ENCODE measurements at places on chromosomes 2 and 18.
A peak's percentile ranks its signal among the peaks of the same experiment; 100 is the strongest.

DNA sequence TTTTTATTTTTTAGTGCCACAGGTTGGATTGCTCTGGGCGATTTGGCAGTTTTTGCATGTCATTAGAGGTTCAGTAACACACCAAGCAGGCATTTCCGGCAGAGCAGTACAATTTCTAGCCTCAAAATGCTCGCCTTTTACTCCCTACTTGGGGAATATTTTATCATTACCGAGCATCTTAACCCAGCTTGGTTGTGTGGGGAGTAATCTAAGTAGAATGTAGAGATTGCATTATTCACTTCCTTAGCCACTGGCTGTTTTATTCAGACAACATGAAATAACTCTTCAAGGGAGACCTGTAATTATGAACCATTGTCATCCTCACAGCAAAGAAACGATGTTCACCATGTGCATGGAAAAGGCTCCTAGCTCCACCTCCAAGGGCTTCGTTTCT, 13.1 kb downstream of the GRP start:
- no peak for DNase-seq

DNA sequence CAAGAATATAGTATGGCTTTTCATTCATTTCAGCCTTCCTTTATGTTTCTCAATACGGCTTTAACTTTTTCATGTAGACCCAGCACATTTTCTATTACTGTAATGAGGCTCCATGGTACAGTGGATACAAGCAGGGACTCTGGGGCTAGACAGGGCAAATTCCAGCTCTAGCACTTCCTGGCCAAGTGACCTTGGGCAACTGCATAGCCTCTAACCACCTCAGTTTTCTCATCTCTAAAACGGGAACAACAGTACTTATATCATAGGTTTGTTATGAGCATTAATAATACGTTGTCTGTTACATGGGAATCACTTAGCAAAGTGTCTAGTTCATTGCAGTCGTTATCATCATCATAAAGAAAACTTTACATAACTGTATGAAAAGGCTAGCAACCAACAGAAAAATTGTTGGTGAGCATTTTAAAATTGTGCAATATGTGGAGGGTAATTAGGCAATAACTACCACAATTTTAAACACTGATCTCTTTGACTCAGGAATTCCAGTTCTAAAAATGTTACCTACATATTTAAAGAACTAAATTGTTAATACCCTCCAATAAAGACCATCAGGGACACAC, 13.7 kb upstream of the RMDN2 start:
- DNase-seq: no peak

GRCh38 chr2:37877457-37878315, 47.4 kb upstream of the RMDN2 start:
- DNase-seq: no peak

- peak; percentile 78 for DNase-seq
Measured at GRCh38 chr18:22170421-22171257, 1.2 kb downstream of the GATA6 start.

DNA sequence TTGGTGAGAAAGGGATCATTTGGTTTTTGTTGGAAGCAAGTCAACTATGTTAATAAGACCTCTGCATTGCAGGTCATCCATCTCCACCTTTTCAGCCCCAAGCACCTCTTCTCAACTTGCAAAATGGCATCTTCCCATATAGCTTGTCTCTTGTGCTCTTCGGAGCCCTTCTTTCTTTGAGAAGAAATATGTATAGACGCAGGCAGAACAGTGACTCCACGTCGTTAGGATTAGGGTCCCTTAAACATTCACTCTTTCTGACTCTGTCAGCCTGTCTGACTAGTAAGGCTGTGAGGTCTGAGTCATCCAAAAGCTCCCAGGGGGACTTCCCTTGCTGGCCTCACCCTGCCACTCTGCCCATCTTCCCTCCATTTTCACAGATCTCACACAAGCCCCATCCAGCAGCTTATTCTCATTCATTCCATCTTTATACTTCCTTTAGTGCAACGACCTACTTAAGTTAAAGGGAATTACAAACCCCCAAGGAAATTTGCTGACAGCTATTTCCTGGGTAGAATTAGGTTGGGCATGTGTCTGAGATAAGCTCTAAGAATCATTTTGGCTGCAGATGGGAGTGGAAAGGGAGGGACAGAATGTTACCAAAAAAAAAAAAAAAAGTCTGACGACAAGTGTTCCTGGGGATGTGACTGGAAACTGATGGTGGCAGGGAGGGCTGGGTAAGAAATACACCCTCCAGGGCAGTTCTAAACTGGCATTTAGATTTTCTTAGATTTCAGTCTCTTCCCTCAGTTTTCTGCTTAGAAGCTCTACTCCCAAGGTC, 37.7 kb upstream of the MEX3C start:
- DNase-seq: peak; percentile 83

DNA sequence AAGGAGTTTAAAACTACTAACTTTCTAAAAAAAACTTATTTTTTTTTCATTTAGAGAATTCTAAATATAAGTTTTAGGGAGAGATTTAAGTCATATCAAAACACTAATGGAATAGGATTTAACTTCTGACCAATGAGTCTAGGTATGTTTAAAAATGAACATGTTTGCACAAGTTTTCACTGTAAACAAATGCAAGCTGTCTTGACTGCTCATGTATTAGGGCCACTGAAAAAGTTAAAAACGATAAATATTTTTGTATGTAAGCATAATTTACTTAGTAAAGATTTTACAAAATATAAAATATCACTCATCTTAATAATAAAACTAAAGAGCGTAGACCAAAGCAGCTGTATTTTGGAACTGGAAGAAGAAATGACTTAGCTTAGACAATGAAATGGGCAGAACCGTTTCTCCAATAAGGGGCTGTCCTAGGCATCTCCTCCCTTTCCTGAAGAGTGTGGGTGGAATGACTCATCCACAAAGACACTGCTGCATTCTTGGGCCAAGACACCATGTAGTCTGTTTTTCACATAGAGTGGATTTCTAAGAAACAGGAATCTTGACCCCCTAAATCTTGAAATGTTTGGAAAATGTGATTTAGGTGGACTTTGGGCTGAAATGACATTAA, 118.8 kb downstream of the MEP1B start:
- DNase-seq: peak; percentile 80

- DNase-seq: no peak
Measured at GRCh38 chr2:126664639-126665038, 8.7 kb downstream of the GYPC start.

GRCh38 chr2:99890568-99891427, 251.6 kb downstream of the AFF3 start:
- no peak for DNase-seq

DNA sequence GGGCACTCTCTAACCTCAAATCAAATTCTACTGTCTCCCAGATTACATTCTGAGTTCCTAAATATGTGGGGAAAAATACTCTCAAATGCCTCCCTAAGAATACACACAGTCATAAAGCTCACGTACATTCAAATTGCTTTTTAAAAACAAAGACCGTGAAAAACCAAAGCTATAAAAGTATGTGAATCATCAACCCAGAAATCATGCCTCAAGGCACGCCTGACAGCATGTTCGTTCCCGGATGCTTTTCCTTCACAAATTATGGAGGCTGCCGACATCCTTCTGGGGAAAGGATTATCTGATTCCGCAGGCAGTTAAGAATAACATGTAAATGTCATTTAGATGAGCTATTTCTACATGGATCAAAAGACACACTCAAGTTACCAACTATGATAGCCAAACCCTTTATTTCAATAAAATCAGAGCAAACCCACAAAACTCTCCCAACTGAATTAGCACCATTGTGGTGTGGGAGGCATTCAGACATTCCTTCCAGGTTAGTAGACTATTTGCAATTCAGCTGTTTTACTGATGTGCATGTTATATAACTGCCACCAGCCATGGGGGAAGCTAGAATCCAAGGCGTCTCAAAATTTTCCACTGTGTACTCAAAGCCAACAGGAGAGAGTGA, 398.2 kb upstream of the TRIB2 start:
- DNase-seq: peak; percentile 64

DNA sequence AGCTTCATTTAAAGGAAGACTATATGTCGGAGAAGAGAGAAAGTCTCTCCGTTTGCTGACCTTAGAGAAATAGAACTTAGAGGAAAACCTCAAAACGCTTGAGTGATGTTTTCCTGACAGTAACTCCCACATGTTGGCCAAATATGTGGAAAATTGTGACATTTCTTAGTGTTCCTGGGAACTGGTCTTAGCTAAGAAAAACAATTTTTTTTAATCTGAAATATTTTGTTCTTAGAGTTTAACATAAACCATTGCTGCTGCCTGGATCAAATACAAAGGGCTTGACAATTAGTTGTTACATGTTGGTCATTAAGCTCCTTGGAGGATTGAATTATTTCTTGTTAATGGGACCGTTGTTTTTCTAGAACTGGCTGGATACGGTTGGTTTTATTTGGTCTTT, 16.3 kb downstream of the DYNC2LI1 start:
- no peak for DNase-seq

DNA sequence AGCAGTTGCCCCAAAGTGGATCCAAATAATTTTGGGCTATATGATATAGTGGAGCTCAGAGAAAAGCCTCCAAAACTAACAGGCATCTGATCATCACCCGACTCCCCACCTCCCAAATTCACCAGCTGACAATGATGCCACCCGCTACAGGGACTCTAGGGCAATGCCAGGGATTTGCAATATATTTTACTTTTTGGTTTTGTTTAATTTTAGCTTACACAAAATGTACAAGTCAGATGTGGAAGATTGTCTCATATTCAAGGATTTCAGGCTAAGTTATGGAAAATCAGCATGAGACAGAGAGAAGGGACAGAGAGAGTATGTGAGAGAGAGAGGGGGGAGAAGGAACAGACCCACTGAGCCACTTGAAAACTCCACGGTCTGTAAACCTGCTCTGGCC, 187.4 kb downstream of the TMEM247 start:
- no peak for DNase-seq

- DNase-seq: peak; percentile 82
Measured at GRCh38 chr2:230868161-230868946, 3.6 kb downstream of the ITM2C start.

DNA sequence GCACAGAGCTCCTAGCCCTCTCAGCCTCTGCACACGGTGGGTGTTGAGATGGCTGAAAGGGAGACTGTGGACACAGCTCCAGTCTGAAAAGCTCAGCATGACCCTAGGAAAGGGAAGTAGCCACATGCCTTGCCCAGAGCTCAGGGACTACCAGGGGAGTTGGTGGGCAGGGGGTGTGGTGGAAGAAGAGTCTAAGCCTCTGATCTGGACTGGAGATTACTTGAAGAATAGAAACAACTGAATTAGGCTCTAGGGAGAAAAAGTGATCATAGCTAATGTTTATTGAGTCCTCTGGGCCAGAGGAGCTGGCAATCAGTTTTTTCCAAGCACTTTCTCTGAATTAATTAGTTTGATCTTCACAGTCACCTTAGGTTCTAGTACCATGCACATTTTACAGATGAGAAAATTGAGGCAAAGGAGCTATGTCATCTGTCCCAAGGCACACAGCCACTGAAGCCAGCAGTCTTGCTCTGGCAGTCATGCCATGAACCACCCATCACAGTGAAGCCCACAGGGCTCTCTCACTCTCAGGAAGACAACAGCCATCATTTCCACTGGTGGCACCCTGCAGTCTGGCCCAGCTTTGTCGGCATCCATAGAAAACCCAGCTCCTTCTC, 10.3 kb downstream of the SDC1 start:
- no peak for DNase-seq

DNA sequence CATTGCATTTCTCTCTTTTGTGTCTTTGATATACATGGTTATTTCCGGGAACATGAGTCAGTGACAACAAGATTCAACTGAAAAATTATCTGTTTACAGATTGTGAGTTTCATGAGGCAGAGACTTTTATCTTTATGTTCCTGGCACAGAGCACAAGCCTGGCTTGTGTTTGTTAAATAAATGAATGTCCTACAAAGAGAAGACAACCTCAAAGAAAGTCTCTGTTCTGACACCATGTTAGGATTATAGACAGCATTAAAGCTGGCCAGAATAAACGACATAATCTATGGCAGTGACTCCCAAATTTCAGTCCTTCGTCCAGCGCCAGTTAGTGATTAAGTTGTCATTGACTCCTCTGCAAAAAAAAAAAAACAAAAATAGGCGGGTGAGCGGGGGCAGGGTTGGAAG, 97.4 kb upstream of the DNAJC10 start:
- DNase-seq: no peak

DNA sequence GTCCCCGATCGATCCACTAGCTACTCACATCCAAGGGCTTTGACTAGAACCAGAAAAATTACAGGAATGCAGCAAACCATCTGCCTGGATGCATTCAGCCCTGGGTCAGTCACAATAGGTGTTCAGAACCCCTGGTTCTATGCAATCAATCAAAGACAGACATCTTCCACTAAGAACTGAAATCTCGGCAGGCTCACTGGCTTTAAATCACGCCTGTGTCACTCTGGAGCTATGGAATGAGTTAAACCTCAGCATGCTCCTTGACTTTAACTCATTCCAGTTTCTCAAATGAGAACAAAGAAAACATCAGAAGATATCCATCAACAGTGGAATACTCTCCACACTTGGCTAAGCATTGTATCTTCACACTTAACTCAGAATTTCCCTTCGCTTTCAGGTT, 68.1 kb upstream of the SPTBN1 start:
- no peak for DNase-seq

GRCh38 chr2:57516698-57517340, 529.8 kb upstream of the VRK2 start:
- DNase-seq: no peak

GRCh38 chr18:76592096-76592495, 97.1 kb upstream of the ZNF516 start:
- no peak for DNase-seq

GRCh38 chr18:76914796-76915195, 92.4 kb downstream of the ZNF236 start:
- no peak for DNase-seq

GRCh38 chr2:108412995-108413710, 35.4 kb downstream of the SULT1C4 start:
- peak; percentile 61 for DNase-seq

- no peak for DNase-seq
Measured at GRCh38 chr2:85741833-85742455, 11.8 kb upstream of the ATOH8 start.

GRCh38 chr2:237154082-237154638, 68.5 kb downstream of the COPS8 start:
- peak; percentile 80 for DNase-seq

DNA sequence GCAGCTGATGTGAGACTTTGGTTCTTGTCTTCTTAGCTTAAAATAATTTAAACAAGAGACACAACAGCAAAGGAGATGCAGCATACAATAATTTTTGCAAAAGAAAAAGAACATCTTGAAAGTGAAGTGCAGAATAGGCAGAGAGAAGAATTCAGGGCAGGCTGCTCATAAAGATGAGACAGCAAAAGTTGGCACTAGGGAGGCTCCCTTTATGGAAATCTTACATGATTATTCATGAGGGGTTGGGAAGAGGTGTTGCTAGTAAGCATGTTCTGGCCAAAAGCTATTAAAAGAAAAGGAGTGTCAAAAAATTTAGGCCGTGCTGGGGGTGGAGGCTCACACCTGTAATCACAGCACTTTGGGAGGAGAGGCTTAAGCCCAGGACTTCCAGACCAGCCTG, 4.2 kb upstream of the ALPP start:
- no peak for DNase-seq

DNA sequence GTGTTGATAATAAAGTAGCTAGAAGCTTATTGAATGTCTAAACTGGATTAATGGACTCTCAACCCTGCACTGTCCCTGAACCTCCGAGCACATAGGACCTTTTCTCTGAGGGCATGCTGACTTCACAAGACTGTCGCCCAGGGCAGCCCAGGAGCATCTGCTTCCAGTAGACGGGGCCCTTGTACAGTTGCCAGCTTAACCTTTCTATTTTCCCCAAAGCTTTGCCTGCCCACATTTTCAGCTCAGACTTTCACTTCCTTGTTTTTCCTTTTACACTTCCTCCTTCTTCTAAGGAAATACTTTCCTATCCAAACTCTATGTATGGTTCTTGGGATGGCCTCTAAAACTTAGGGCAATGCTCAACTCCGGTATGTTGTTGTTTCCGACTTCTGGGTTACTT, 1.3 kb downstream of the VWA3B start:
- DNase-seq: no peak

Data from islet precursor cell (in vitro differentiated cells).